Umbilical cord (tissue), 2 donors: ENCODE measurements at places on chromosomes 5 and 9.

- no peak for DNase-seq
Observed at GRCh38 chr5:158679221-158679641, 420.5 kb downstream of the EBF1 start.

GRCh38 chr9:128337936-128338335 is 2.4 kb upstream of the SLC27A4 start:
- DNase-seq = no peak

DNA sequence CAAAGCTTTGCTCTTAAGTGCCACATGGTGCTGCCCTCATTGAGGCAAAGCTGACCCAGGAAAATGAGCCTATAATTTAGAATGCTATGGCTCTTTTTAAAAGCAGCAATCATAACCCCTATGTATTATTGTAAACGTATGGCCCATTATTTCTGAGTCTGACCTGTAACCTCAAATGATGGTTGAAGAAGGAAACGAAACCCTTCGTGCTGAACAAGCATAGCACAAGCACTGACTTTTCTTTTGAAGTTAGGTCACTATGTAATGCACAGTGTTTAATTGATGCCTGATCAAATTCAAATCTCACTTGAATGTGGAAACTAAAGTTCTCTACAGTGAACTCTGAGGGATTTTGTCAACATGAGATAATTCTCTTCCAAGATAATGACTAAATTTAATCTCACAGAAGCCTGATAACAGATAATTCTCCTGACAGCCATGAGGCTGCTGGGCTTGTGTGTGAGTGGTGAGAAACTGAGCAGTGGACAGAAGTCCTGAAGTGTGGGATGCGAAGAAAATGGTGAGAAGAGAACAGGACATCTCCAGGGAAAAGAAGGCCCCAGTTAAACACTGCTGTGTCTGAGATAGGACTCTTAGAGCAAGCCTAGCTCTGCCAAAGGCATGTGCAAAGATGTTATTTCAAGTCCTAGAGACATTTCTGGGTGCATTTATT is 226.9 kb downstream of the MAN2A1 start:
- peak; percentile 19 for DNase-seq

GRCh38 chr9:98784831-98785806 is 11.2 kb downstream of the ANKS6 start:
- no peak for DNase-seq

DNA sequence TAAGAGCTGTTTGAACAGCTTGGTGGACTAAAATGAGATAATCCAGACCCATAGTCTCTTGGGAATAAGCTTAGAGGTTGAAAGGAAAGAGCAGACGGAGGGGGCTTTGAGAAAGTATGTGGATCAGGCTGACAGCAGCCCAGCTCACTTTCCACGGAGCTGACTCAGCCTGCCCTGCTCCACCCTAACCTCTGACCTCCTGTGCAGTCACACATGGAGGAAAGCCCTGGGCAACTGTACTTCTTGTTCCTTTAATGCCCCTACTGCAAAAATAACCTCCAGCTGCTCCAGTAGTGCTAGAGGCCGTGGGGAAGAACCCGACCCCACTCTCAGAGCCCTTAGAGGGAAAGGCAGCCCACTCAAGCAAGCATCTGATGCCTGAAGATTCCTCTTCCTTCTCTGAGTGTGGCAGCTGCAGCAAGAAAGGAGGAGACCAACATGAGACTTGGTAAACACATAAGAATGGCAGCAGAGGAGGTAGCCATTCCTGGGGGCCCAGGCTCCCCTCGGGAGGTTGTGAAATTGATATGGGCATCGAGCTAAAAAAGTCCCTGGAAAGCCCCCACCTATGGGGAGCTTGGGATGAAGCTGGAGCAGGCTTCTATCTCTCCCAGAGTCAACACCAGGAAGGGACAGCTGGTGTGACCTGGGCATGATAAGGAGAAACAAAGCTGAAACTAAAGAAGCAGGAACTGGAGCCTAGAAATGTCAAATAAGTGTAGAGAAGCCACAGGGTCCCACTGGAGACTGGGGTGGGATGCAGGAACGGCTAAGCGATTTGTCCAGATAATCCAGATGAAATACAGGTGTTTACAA is 204.3 kb downstream of the PIK3R1 start:
- DNase-seq = peak; percentile 96

GRCh38 chr5:62310426-62311143 is 4.6 kb downstream of the KIF2A start:
- no peak for DNase-seq

DNA sequence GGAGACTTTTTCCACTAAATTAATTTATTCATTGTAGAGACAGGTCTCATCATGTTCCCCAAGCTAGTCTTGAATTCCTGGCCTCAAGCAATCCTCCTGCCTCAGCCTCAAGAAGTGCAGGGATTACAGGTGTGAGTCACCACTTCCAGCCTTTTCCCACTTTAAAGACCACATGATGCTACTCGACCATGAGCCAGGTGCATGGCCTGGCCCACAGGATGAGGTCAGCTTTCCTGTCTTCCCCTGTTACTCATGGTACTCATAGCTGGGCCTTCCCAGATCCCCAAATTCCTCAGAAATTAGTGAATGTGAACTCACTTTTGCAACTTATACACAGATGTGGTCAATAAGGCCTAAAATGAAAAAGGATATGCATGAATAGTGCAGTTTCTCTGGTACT is 395.9 kb downstream of the SEMA5A start:
- no peak for DNase-seq
